ENCODE measurements at places on chromosomes 11 and 22.

- DNase-seq, result no peak
Observed at GRCh38 chr11:12655842-12656241, 18.4 kb upstream of the TEAD1 start.

DNA sequence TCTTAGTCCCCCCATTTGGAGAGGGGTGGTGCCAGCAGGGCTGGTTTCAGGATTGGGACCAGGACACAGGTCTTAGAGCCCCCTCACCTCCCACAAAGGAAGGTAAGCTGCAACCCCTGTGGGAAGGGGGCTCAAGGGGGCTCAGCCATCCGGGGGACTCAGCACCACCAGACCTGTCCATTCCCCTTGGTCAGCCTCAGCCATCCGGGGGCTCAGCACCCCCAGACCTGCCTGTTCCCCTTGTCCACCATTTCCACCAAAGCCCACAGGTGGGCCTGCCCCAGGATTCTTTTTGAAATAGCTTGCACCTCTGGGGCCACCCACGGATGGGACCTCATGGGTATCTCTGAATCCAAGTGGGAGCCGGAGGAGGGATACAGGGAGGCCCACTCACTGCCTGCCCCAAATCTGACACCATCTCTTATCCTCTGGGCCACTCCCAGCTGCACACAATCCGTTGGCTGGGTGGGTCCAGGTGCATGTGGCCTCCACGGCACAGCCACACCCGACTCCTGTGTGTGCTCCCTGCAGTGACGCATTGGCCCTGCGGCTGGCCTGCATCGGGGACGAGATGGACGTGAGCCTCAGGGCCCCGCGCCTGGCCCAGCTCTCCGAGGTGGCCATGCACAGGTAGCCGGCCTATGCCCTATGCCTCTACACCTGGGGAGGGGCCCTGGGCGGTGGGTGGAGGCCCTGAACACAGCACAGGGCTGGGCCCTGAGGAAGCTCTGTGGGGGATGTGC lies 15.9 kb downstream of the MCAT start:
- no peak for DNase-seq

- DNase-seq, result peak; percentile 26
Observed at GRCh38 chr11:130534551-130534950, 86.1 kb downstream of the ADAMTS15 start.

- DNase-seq, result no peak
Observed at GRCh38 chr11:127105593-127106541, 105.3 kb upstream of the KIRREL3 start.

DNA sequence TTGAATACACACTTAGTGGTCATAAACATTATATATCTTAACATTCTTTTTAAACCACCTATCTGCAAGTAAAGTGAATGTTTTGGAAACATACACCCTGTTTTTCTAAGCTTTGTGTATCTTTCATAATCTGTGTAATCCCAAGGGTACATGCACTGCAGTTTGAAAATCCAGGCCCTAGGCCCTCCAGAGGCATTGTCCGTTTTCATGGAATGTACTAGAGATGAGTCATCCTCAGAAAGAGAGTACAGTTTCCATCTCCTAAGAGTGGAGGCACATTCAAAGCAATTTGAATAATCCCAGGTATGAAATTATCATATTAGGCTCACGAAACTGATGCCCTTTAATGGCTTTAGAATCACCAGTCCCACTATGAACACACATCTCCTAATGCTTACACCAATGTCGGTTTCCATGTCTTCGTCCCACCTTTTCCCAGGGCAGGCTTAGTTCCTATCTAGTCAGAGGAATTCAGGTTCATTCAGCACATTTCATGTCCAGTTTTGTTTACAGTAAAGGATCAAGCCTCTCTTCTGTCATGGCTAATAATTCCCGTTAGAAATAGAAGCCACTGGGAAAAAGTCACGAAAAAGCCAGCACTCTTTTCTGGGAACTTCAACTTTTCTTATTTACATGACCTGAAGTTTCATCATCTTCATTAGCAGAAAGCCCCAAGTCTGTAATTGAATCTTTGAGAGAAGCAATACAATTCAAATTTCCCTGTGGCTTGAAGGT lies 39.5 kb upstream of the CD44 start:
- DNase-seq, result no peak

- no peak for DNase-seq
Observed at GRCh38 chr11:92954003-92954402, 15.4 kb upstream of the MTNR1B start.

GRCh38 chr11:32053151-32053888 lies 37.6 kb upstream of the RCN1 start:
- DNase-seq, result no peak

All from ACHN (cell line).